ENCODE measurements at places on chromosomes 16 and 17.

- DNase-seq: no peak
Measured at GRCh38 chr16:19265380-19265930, 20.1 kb upstream of the CLEC19A start.

GRCh38 chr17:17028878-17029535 is 13.2 kb upstream of the MPRIP start:
- DNase-seq: no peak

DNA sequence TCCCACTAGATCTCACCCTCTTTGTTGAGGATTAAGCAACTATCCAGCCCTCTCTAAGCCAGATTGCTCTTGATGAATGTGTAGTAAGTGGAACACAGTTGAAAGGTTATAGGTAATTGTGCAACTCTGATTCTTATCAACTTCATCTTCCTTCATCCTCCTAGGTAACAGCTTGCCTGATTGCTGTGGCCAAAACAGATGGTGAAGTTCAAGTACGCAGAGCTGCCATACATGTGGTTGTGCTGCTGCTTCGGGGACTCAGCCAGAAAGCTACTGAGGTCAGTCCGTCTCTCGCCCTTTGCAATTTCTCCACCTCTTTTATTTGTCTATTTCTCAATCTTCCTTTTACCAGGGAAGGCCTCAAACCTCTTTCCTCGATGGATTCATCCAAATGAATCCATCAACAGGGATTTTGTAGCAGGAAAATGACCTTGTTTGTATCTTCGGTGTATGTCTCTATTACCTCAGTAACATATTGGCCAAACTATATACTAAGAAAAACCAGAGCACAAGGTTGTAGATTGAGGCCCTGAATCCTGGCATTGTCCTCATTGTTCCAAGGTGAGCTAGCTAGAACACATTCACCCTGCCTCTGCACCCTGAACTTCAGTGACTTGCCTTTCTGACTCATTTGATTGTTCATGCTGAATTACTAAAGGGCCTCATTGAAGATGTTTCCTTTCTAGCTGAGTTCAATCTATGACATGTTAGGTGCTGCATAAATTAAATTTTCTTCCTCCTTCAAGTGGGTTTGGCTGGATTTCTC is 65.1 kb upstream of the HAS3 start:
- no peak for DNase-seq

GRCh38 chr17:38918916-38919315 is 6.5 kb upstream of the LASP1NB start:
- no peak for DNase-seq

GRCh38 chr16:30644334-30644830 is 6.4 kb upstream of the PRR14 start:
- DNase-seq: no peak
